ENCODE measurements at places on chromosomes 6 and 20.

DNA sequence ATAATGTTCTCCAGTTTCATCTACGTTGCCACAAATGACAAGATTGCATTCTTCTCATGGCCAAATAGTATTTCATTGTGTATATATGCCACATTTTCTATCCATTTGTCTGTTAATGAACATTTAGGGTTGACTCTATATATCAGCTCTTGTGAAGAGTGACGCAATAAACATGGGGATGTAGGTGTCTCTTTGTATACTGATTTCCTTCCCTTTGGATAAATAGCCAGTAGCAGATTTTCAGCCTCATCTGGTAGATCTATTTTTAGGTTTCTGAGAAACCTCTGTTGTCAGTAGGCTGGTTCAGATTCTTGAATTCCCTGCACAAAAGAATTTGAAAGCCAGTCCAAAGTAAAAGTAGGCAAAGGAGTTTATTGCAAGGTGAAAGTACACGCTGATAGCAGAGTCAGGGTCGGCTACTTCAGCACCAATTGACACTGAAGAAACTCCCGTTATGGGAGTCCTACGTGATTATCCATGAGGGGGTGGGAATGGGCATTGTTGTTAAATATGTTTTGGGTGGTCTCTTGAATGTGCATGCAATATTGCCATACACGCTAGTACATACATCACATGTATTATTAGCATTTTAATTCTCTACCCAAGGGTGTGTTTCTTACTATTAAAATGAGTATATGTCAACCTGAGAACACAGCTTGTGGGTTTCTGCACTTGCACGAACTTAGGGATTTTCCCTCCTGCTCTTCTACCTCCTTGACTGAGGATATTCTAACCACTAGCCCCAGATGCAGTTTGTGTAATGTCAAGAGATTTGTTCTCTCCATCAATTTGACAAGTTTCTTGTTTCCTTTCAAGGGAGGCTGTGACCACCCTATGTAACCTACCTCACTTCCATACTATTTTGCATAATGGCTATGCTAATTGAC is 14.4 kb upstream of the SLC17A2 start:
- DNase-seq, result no peak

- DNase-seq, result no peak
Measured at GRCh38 chr6:4817551-4817950, 41.3 kb downstream of the CDYL start.

GRCh38 chr20:14555676-14556075 is 218.3 kb upstream of the FLRT3 start:
- DNase-seq, result no peak

- DNase-seq, result no peak
Measured at GRCh38 chr20:20215976-20216727, 151.8 kb upstream of the INSM1 start.

- peak; percentile 51 for DNase-seq
Measured at GRCh38 chr6:158285656-158286021, 26.6 kb upstream of the TULP4 start.

DNA sequence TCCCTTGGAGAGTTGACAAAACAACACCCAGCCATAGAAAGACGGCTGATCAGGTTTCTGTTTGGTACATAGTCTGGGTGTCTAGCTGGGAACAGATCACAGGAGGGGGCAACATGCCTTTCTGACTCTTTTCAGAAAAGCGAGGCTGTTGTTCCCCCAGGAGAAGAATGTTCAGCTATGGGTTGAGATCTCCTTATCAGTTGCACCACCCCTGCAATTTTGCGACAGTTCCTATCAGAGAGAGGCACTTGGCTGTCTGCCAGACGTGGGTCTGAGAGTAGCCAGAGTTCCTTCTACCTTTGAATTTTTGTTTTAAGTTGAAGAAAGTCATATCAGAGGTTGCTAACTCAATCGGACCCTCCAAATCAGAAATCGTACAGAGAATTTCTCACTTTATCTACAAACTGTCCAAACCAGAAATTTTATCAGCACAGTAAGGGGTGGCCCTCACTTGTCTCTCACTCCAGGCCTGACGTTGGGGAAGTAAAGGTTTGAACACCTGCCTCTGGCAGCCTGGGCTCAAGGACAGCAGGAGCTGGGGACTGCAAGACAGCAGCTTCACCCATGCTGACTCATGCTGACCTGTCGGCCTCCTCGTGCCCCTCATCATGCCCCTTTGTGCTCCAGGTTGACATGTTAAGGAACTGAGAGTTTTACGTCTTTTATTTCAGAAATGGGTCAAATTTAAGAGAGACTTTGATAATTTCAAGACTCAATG is 42.3 kb downstream of the TMC2 start:
- no peak for DNase-seq

DNA sequence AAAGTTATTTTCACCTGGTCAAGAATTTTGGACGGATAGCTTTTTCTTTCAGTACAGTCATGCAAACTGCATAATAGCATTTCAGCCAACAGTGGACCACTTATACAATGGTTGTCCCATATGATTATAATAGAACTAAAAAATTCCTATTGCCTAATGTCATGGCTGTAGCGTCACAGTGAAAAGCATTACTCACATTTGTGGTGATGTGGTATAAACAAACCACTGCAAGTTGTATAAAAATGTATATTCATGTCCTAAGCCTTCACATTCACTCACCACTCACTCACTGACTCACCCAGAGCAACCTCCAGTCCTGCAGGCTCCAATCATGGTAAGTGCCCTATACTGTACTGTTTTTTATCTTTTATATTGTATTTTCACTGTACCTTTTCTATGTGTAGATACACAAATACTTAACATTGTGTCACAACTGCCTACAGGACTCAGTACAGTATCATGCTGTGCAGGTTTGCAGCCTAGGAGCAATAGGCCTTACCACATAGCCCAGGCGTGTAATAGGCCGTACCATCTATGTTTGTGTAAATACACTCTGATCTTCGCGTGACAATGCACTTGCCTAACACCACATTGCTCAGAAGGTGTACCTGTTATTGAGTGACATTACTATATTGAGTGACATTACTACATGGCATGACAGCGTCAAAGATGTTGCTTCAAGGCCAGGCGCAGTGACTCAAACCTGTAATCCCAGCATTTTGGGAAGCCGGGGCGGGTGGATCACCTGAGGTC is 17.9 kb downstream of the ABHD12 start:
- no peak for DNase-seq

DNA sequence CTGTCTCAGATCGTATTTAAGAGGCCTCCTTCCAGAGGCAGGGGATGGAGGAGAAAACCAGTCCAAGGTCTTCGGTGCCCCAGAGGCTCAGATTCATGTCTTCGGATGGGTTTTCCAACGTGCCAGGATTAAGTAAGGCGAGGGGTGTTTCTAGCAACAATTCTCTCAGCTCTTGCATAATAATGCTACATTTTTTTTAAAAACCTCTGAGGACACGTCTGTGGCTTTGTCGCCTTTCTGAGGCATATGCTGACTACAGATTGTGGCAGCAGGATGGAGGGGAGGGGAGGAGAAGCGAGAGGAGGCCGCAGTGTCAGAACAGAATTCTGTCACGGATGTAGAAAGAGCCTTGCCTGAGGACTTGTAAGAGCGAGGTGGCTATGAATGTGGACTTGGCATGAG is 17.7 kb upstream of the CCDC167 start:
- no peak for DNase-seq

DNA sequence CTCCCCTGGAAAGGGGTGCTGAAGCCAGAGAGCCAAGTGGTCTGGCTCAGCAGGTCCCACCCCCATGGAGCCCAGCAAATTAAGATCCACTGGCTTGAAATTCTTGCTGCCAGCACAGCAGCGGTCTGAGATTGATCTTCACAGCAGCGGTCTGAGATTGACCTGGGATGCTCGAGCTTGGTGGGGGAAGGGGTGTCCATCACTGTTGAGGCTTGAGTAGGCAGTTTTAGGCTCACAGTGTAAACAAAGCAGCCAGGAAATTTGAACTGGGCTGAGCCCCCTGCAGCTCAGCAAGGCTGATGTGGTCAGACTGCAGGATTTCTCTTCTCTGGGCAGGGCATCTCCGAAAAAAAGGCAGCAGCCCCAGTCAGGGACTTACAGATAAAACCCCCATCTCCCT is 41.3 kb upstream of the B3GAT2 start:
- no peak for DNase-seq

DNA sequence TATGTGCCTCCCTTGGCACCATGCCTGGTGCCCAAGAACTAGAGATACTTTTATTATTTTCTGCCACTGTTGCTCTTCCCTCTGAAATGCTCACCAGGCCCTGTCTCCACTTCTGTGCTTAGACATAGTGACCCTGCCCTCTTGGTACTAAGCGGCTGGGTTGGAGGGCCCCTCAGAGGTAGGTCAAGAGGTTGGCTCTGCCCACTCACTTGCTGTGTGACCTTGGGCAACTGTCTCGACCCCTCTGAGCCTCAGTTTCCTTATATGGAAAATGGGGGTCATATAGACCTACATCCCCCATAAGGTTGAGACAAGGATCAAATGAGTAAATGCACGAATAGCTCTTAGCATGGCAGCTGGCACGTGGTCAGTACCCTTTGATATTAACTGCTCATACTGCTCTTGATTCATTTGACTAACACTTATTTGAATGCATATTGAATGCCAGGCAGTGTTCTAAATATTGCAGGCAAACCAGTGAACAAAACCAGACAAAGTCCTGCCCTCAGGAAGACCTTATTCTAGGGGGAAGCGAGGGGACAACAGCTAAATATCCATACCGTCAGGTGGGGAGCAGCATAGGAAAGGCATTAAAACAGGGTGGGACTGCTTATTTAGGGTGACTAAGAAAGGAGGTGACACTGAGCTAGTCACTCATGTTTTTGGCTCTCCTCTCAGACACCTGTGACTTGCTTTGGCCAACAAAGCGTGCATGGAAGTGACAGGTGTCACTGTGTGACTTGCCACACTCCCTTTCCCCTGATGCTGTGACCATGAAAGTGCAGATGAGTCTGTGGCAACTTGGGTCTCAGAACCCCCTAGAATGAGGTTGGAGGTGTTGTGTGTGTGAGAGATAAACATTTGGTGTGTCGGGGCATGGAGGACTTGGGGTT is 14.3 kb upstream of the SPO11 start:
- no peak for DNase-seq

GRCh38 chr6:159137676-159138075 is 31.5 kb upstream of the FNDC1 start:
- DNase-seq, result no peak

DNA sequence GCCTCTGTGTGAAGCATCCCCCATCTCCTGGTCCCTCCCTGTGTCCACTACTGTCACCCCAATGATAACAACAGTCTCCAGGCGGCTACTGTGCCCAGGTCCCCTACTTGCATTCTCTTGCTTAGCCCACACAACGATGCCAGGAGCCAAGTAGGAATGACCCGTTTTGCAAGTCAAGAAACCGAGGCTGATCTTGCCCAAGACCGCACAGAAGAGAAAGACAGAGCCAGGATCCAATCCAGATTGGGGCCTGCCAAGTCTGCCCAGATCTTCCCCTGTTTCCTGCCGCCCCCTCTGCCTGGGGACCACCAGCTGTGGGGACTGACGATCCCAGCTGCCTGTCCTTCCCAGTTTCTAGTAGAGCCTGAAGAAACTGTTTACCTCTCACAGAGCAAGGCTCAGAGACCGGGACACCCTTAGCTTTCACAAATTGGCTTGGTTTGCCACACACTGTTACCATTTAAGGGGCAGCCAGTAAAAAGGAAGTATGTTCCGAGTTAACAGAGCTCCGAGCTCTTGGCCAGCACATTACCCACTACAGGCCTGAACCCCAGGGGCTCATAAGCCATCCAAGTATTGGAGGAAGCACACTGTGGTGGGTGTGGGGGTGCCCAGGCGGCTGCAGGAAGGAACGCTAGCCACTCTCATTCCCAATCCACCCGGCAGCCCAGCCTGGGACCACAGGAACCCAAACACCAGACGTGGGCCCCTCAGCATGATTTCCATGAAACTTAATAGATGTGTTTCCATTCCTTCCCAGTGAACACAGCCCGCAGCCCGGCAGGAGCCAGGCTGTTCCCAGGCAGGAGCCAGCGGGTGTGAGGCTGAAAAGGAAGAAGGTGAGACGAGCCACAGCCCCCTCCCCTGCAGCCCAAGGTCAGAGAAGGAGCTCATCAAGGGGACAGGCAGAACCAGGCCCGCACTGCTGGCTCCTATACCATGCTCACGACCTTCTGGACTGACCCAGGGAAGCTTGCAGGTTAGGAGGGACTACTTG is 7.9 kb downstream of the KIAA1755 start:
- peak; percentile 84 for DNase-seq

DNA sequence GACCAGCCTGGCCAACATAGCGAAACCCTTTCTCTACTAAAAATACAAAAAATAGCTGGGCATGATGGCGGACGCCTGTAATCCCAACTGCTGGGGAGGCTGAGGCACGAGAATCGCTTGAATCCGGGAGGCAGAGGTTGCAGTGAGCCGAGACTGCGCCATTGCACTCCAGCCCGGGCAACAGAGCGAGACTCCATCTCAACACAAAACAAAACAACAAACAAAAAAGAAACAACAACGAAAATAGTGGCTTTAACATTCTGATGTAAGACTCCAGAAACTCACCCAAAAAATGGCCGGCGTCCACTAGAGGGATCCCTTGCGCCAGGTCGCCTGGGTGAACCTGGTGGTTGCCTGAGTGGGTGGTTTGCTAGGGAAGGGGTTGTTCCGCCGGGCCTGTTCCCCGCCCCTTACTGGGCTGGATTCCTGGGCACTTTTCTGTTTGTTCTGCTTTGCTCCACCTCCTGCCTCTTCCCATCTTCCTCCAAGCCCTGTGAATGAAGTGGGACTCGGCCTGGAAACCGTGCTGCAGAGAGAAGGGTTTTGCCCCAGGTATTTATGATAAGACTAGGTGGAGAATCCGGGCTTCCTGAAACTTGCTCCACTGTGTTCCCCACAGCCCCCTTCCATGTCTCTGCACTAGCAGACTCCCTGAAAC is 1.5 kb downstream of the PABPC1L start:
- DNase-seq, result no peak

DNA sequence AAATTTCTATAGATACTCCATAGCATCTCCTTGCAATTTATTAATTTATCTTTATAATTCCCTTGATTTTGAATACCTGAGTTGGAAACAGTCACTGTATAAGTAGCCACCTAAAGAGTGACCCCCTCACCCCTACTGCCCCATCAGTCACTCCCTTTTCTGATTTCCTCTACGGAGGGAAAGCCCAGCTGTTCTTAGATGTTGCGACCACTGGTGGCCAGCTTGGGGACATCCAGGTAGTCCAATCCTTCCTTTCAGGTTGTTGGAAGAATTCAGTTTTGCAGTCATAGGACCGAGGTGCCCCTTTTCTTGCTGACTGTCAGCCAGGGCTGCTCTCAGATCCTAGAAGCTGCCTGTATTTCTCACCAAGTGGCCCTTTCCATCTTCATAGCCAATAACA is 87.8 kb downstream of the BMP6 start:
- DNase-seq, result no peak

- no peak for DNase-seq
Measured at GRCh38 chr6:68313911-68314310, 321.2 kb upstream of the ADGRB3 start.

GRCh38 chr6:144138542-144138941 is 11.8 kb upstream of the STX11 start:
- DNase-seq, result no peak

DNA sequence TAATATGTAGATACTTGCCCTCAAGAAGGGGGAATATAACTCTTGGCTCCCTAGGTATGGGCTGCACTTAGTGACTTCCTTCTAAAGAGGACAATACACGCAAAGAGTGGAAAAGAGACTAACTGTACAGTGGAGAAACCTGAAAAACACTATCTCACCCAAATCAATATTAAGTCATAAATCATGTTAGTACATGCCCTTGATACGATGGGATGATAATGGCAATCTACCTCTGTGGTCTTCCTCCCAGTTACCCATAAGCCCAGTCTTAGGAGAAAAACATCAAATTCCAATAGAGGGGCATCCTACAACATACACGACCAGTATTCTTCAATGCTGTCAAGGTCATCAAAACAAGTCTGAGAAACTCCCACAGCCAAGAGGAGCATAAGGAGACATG is 1.3 kb downstream of the TRIM26 start:
- DNase-seq, result no peak
